ENCODE measurements at places on chromosomes 3 and 15. TPM values are rescaled to one million over a fixed set of nuclear protein-coding genes. Genes with fewer than 3 reads are reported as not detected.
A peak's percentile ranks its signal among the peaks of the same experiment; 100 is the strongest.

DNA sequence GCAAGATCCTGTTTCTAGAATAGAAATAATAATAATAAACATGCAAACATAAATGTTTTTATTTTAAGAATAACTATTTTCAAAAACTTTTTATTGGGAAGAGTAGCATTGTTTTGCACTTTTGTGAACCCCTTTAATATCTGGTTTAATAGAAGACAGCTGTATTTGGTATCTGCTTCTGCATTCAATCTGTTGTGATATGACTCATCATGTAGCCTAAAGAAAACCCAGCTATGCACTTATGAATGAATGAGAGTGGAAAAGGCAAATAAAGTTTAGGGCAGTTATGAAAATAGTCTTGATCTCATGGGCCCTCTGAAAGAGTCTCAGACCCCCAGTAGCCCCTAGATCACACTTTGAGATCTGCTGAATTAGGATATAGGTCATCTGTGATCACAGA, 100.4 kb upstream of the PPP2R3A start:
- no peak for DNase-seq

DNA sequence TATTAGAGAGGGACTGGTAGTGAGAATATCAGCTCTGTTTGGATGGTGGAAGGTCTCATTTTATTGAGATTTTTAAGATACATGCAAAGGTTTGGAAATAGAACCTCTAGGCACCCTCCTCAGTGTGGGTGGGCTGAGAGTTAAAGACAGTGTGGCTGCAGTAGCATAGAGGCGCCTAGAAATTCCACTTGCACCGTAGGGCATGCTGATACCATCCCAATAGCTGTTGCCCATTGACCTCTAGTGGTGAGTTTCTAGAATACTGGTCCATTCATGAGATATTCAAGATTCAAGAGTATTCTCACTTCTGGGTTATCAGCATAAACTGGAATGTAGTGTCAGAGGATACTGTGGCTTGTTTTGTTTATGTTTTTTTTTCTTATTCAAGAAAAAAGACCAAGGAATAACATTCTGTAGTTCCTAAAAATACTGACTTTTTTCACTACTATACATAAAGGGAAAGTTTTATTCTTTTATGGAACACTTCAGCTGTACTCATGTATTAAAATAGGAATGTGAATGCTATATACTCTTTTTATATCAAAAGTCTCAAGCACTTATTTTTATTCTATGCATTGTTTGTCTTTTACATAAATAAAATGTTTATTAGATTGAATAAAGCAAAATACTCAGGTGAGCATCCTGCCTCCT, 87.2 kb downstream of the TGFBR2 start:
- DNase-seq, result no peak

DNA sequence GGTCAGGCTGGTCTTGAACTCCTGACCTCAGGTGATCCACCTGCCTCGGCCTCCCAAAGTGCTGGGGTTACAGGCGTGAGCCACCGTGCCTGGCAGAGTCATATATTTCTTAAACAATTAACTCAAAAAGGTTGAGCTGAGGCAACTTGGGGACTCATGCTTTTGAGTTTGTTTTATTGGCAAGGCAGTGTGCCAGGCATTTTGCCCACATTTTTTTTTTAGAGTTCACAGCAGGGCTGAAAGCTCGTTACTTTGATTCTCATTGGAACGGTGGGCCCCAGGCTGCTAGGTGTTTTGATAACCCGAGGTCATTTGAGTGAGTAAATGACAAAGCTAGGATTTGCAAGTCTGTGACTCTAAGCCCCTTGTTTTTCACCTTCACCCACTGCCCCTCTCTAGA, 76.2 kb downstream of the CCK start:
- DNase-seq, result no peak

DNA sequence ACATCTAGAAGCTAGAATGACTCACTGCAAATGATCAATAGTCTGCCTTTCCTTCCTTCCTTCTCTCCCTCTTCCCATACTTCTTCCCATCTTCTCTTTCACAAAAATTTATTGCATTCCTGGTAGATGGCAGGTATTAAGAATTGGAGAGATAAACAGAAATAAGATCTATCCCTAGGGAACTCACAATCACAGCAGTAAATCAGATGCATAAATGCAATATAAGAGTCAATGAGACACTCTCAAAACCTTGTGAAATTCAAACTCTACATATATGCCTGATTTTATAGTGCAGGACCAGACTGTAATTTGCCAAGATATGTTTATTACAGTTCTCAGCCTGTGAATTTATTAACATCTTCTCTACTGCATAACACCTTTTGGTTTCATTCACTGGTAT, 78.3 kb upstream of the ARL6 start:
- DNase-seq, result no peak

- DNase-seq, result no peak
These were observed 2.6 kb upstream of the NSMCE3 start for GRCh38 chr15:29272219-29272618.

- no peak for DNase-seq
These were observed 887.5 kb downstream of the DIPK2A start for GRCh38 chr3:144859161-144859560.

Gene TMEM266
- not detected for total RNA-seq

DNA sequence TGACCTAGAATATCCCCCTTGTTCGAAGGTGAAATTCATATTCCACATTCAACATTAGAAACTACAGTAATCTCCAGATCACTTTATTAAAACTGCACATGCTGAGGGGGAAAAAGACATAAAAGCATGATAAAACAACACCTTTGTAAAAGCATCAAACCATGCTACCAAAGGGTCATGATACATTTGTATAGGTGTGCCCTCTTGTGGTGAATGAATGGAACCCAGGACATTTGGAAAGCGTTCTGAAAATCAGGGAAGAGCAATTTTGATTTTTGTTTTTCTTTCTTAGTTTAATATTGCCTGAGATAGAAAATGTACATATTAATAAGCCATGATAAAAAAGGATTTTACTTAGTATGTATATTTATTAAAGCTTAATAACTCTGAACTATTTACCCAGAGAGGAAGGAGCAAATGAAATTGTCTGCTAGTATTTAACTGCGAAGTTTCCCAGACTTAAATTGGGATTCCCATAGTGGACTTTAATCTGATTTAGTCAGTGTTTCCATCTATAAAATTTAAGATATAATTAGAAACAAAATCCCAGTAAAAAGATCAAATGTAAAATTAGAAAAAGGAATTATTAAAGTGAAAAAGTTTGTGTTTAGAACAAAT, 105.8 kb upstream of the ARL6 start:
- DNase-seq, result peak; percentile 2

GRCh38 chr3:46228260-46229242, 13.7 kb upstream of the CCR3 start:
- no peak for DNase-seq

DNA sequence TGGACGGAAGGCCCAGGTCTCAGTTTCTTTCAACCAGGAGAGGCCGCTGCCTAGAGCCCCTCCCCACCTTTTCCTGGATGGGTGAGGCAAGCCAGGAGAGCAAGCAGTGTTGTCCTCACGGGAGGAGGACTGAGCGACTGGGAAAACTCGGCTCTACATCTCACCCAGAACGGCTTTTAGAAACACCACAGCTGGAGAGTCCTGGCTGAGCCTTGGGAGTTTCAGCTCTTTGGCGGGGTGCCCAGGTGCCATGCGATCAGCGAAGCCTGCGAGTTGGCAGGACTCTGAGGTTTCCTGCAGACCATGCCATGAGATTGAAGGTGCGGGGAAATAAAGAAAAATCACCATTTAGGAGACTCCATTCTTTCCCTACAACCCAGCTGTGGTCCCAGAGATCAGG, 26.0 kb downstream of the PPCDC start:
- DNase-seq, result no peak

GRCh38 chr15:69664572-69665571, 212.3 kb downstream of the RPLP1 start:
- DNase-seq, result no peak

Gene KLF15
- total RNA-seq, result 0.05 TPM

GRCh38 chr15:80693682-80694610, 1.2 kb upstream of the ABHD17C start:
- no peak for DNase-seq

DNA sequence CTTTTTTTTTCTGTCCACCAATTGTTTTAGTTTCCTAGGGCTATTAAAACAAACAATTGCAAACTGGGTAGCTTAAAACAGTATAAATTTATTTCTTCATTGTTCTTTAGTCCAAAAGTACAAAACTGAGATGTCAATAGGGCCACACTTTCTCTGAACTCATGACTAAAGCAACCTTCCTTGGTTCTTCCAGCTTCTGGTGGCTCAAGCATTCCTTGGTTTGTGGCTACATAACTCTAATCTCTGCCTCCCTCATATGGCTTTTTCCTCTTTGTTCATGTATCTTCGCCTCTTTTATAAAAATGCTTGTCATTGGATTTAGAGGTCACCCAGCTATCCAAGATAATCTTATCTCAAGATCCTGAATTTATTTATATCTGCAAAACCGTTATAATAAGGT, 914.5 kb upstream of the EPHA6 start:
- no peak for DNase-seq

Gene CCR2
- not detected for total RNA-seq

GRCh38 chr15:90240856-90241255, 6.8 kb downstream of the GDPGP1 start:
- DNase-seq, result no peak

Gene RTP4
- total RNA-seq, result 0.78 TPM

DNA sequence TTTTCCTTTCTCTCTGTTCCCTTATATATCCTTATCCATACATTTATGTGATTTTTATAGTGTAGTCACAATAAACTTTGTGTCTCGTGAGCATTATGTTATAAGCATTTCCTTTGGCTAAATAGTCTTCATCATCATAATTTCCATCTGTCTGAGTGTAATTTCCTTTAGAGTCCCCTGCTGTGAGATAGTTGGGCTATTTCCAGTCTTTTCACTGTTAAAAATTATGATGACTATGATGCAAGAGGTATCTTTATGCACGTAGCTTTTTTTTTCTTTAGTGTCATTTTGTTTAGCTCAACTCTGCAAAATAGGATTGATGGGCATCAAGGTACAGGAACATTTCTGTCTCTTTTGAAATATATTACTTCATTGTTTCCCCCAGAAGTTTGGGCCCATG, 26.9 kb upstream of the CA12 start:
- no peak for DNase-seq

DNA sequence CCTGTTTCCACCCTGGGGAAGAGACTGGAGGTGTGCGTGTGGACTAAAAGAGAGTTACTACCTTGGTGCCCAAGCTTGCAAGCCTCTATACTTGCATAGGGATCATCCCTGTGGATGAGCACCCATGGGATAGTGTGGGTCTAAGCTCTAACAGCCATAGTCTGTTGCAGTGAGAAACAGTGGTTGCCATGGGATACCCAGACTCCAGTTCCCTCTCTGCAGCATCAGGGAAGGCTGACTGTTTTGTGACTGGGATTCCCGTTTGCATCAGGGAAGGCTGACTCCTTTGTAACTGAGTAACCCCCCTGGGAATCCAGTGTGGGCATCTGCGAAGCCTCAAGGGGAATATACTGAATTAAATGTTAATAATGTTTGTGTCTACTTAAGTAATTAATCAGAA, 196.1 kb downstream of the ZNF621 start:
- DNase-seq, result no peak

Gene CAMP
- total RNA-seq, result not detected

Gene INSYN1
- total RNA-seq, result 0.05 TPM

Gene AMOTL2
- total RNA-seq, result 125 TPM

Gene DNAH1
- 3.2 TPM for total RNA-seq

Gene P2RY13
- not detected for total RNA-seq

Gene TEX55
- not detected for total RNA-seq

Gene AMIGO3
- total RNA-seq, result 1.2 TPM

GRCh38 chr3:141646760-141647561, 91.1 kb upstream of the RNF7 start:
- DNase-seq, result peak; percentile 42

- DNase-seq, result no peak
These were observed 328.3 kb downstream of the OXSM start for GRCh38 chr3:26118165-26118564.

- DNase-seq, result no peak
These were observed 20.6 kb upstream of the LCTL start for GRCh38 chr15:66586155-66586976.

Gene SLC15A2
- 0.29 TPM for total RNA-seq

GRCh38 chr3:68912376-68912775, 20.0 kb downstream of the TAFA4 start:
- DNase-seq, result no peak

DNA sequence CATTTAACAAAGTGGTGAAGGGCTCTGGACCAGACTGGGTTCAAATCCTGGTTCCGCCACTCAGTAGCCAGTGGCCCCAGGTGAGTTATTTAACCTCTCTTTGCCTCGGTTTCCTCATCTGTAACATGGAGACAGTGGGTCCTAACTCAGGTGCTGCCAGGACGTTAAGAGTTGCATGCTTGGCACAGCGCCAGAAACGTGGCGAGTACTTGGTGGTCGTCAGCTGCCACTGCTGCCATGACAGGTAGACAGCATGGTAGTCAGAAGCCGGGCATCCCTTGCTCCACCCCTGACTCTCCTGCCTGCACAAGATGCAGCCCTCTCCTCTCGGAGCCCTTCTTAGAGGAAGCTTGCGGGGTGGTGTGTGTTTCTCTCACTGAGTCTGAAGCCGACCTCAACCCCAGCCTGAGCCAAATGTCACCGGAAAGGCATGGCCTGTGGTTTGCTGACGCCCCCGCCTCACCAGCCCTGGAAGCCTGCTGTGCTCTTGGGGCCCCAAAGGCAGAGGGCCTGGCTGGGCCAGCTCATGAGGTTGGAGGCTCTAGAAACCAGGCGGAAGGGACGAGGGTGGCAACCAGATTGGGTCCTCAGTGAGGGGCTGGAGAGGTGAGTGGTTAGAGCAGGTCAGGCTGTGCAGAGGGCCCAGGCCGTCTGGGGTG, 160.8 kb upstream of the TLE3 start:
- DNase-seq, result no peak

Data from glomerular endothelial cell (primary cell).